NAMALWA (cell line): ENCODE measurements at places on chromosomes 3 and 15.
A peak's percentile ranks its signal among the peaks of the same experiment; 100 is the strongest.

DNA sequence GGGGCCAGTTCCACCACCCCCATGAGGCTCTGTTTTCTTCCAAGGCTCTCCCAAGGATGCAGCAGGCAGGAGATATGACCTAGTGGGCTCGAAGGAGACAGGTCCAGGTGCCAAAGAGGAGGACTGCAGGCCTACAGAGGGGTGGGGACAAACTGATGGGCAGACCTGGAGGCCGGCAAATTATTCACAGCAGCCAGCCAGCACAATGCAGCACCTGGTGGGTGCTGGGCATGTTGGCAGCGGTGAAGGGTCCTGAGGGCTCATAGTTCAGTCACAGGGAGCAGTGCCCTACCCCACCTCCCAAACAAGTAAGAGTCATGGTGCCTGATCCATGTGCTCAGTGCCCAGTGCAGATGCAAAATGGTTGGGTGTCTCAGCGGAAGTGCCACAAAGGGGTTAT is 171.7 kb downstream of the ABHD5 start:
- no peak for DNase-seq

DNA sequence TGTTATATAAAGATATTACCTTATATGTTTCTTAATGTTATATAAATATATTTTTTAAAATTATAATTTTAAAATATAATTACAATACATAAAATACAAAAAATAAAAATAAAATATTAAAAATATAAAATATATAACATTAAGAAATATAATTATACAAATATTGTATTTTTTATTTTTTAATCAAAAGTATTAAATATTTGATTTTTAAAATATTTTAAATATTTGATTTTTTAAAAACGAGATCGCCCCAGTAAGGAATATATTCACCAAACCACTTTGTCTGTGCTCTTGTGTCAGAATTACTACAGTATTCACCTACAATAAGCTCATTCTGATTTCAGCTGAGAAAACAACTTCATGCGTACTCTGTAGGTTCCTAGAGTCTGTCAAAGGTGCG is 89.1 kb downstream of the ETFA start:
- DNase-seq, result no peak

- DNase-seq, result peak; percentile 65
Observed at GRCh38 chr3:8712908-8713255, 20.7 kb upstream of the CAV3 start.

GRCh38 chr3:134765468-134765867 is 29.6 kb upstream of the EPHB1 start:
- DNase-seq, result no peak

- no peak for DNase-seq
Observed at GRCh38 chr3:13203398-13204176, 130.4 kb upstream of the IQSEC1 start.

GRCh38 chr3:98784666-98785600 is 21.8 kb downstream of the ST3GAL6 start:
- no peak for DNase-seq

- DNase-seq, result no peak
Observed at GRCh38 chr15:80105595-80105994, 46.1 kb downstream of the ZFAND6 start.

- no peak for DNase-seq
Observed at GRCh38 chr15:93073465-93073952, 15.5 kb downstream of the RGMA start.

GRCh38 chr3:175003590-175003989 is 144.5 kb downstream of the NAALADL2 start:
- DNase-seq, result no peak

- peak; percentile 24 for DNase-seq
Observed at GRCh38 chr3:47406762-47407149, 25.9 kb downstream of the PTPN23 start.

- no peak for DNase-seq
Observed at GRCh38 chr3:29267226-29267625, 13.6 kb upstream of the RBMS3 start.

DNA sequence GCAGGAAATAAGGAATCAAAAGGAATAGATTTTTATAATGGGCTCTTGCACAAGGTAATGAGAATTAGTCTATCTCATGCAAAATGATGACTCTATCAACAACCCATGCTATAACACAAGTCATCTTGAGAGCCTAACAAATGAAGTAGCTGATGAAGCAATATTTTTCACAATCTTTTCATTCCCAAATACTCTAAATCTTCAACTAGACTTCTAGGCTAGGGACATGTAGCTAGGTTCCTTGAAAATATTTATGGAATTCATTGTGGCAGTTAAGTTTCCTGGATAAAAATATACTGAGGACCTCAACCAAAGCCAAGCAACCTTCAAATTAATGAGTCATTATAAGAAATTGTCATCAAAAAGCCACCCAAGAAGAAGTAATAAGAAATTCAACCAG is 55.4 kb downstream of the DCBLD2 start:
- no peak for DNase-seq

- peak; percentile 24 for DNase-seq
Observed at GRCh38 chr3:57557085-57557537, 1.0 kb downstream of the PDE12 start.

GRCh38 chr3:81565041-81565440 is 196.4 kb downstream of the GBE1 start:
- no peak for DNase-seq

DNA sequence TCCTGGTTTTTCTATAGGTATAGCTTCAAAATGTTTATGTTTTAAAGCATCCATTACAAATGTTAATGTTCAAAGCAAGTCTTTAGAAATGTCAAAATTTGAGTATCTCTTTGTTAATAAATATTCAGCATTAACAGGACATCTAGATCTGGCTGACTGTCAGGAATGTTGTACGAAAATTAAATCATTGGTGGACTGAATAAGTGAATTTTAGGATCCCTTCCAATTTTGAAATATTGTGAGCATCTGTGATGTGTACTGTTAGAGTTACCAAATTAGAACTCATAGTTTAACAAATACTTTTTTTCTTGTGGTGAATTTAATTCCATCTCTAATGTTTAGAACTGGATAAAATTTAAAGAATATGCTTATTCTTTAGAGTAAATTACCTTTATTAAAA is 30.1 kb upstream of the CFAP20DC start:
- no peak for DNase-seq

GRCh38 chr3:142946861-142947260 is 16.6 kb downstream of the PAQR9 start:
- DNase-seq, result no peak

DNA sequence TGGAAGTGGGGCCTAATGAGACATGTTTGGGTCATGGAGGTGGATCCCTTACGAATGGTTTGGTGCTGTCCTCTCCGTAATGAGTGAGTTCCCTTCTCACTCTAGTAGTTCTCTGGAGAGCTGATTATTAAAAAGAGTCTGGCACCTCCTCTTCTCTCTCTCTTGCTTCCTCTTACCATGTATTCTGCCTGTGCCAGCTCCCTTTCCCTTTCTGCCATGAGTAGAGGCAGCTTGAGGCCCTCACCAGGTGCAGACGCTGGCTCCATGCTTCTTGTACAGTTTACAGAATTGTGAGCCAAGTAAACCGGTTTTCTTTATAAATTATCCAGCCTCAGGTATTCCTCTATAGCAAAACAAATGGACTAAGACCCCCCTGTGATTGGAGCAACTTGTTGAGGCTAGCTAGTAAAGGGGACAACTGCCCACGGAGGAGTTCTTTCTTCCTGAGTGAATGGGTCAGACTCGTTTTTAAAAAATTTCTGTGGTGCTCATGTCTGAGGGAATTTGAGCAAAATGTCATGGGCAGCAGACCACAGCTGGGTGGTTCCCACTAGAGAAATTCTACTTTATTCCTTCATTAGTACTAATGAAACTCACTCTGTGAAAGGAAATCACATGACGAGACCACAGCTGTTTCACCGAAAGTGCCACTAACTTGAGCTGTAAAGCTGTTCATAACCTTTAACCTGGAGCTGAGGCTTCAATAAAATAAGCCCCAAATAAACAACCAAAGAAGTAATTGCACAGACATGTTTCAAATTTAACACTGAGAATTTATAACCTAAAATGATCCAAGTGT is 210.0 kb downstream of the NFKBIZ start:
- DNase-seq, result peak; percentile 15

DNA sequence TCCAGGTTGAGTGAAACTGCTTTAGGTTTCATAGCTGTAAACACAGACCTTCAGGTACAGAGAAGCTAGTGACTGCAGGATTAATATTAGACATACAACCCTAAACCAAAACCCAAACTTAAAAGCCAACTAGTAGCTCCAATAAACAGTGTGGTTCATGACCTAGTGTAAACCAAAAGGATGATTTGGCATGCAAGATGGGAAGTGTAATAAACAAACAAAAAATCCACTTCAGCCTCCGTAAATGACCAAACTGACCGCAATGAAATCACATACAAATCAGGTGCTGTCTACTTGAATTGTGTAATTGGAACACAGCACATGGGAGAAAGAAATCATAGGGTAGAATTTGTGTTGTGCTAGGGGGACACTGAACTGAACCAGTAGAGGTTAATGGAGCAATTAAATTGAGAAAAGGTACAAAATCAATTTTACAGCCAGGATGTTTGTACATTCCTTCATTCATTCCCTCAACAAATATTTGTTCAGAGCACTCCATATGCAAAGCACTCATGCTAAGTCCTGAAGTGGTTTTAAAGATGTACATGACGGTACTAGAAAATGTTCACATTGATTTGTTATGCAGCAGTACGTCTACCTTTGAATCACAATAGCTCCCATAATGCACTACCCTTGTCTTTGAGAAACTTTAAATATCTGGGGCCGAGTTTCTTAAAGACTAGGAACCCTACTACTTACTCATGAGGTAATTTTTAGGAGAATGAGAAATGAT is 21.4 kb upstream of the CHST2 start:
- no peak for DNase-seq

- DNase-seq, result no peak
Observed at GRCh38 chr3:168696051-168696450, 600.3 kb upstream of the GOLIM4 start.

DNA sequence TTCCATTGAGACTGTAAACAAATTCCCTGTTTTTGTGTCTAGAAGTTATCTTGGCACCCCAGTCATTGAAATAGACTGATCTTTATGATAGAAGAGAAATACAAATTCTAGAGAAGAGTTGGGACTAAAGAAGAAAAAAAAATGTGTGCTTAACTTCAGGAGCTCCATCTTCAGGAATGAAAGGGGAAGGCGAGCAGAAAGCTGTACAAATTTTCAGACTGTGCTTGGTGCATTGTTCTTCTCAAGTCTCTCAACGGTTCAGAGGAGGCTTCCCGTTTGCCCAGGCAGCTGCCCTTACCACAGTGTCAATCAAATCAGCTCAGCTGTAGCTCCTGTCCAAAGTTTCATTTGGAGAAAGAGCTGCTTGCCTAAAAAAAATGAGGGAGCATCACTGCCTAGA is 41.7 kb downstream of the OXSM start:
- DNase-seq, result peak; percentile 34

DNA sequence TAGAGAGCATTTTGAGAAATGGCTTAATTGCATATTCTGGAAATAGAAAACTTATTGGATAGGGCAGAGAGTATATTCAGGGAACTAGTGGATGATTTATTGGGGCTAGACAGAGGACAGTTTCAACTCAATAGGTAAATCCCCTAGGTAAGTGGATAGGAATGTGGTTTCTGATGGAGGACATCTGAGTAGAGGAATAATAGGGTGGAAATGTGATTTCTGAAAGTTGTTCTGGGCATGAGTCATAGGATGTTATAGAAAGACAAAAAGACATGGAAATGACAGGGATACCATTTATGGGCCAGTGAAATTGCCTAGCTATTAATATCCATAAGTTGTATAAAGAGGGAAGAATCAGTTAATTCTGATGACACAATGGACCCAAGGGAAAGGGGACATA is 563.3 kb upstream of the GOLIM4 start:
- DNase-seq, result no peak

GRCh38 chr3:27533718-27534573 is 49.8 kb upstream of the SLC4A7 start:
- DNase-seq, result peak; percentile 25

- DNase-seq, result no peak
Observed at GRCh38 chr3:116270056-116270455, 175.2 kb downstream of the LSAMP start.

DNA sequence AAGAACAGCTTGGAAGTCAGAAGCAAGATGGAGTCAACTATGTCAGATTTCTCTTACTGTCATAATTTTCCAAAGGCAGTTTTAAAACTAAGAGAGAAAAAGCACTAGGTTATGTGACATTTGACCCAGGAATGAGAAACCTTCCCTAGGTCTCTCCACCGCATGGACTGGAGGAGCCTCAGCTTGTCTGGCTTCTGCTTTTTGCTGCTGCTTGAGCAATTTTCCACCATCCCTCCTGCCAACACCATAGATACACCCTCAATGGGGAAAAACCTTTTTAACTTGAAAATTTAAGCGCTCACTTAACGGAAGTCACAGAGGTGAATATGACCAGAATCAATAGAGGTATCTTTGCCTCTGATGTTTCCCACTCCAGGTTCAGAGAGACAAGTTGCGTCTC is 17.8 kb upstream of the IREB2 start:
- DNase-seq, result no peak
